ENCODE measurements at places on chromosomes 4 and X. TPM values are rescaled to one million over a fixed set of nuclear protein-coding genes. Genes with fewer than 3 reads are reported as not detected.

DNA sequence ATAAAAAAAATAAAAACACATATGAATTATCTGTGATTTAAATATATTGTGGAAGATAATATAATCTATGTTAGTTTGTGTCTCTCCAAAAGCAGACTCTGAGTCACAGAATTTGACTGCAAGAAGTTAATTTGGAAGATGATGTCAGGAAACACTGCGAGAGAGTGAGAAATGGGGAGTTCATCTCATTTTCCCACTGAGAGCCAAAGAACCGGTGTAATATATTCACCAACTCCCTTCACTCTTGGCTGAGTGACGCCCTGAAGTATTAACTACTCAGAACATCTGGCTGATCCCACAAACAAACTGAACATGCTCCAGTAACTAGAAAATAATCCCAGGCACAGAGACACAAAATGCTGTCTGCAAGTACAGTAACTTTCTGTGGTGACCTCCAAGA, 345.8 kb upstream of the SPANXN1 start:
- DNase-seq, result no peak

Gene PDZD4
- total RNA-seq, result 1.1 TPM

GRCh38 chrX:71852182-71852581, 58.5 kb upstream of the NHSL2 start:
- DNase-seq, result no peak

Gene GRIA3
- total RNA-seq, result not detected

Gene AFM
- total RNA-seq, result not detected

DNA sequence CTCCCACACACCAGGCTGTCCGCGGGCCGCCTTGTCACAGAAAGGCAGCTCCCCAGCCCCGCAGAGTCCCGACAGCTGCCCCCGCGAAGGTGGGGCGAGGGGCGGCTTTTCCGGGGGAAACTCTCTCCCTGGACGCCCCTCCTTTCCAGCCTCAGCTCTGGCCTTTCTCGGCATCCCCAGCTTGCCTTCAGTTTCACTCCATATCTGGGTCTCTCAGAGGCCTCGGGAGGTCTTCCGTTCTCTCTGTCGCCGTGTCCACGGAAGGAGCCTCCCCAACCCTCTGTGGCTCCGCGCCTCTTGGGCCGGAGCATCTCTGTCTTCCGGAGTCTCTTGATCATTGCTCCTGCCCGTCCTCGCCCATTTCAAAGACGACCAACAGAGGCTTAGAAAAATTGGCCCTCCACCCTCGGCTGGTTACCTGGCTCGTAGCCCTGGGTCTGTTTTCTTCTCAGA, 6.1 kb upstream of the MSX1 start:
- no peak for DNase-seq

Gene TMEM156
- total RNA-seq, result 28.2 TPM

DNA sequence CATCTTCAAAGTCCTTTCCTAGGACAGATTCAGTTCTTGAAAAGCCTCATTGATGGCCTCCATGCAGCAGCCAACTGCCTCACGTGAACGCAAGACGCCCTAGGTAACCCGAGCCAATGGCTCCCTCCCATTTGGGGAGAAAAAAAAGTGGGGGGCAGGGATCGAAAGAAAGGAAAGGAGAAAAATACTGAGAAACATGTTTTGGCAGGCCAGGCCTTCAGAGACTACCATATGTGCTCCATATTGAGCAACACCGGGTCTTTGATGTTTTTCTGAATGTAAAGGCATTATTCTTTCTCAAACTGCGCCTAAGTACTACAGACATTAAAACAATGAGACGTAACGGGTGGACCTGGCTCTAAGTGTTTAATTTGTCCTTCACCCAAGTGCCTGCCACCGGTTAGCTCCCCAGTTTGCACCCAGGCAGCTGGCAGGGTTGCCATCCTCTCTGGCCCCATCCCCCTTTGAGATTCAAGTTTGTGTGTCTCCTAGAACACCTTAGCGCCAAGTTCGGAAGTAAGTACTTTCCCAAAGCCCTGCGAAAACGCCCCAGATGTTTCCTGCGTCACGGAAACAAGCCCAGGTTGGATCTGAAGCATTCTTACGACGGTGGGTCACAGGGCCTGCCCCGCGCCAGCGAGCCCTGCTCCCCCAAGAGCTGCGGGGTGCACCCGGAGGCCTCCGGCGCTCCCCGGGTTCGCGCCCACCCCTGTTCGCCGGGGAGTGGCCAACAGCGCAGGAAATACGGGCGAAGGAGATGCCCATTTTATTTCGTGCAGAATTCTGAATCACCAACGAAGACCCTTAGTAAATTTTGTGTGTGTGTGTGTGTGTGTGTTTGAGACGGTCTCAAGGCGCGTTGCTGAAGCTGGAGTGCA, 30.1 kb downstream of the HAND2 start:
- DNase-seq, result no peak

DNA sequence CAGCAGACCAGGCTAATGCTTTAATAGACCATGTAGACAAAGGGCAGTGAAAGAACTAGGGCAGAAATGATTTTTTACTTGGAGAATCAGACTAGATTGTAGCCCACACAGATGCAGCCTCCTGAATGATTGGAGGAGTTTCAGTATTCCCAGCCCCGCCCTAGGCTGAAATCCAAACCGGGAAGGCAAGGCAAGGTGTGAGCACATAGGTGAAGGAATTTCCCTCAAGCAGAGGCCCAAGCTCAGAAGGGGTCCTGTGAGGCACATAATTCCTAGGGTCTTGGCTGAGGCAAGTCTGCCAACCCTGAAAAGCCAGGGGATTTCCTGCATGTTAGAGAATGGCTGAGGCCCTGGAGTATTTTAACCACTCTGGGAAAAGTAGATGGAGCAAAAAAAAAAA, 56.4 kb upstream of the PAK3 start:
- DNase-seq, result no peak

DNA sequence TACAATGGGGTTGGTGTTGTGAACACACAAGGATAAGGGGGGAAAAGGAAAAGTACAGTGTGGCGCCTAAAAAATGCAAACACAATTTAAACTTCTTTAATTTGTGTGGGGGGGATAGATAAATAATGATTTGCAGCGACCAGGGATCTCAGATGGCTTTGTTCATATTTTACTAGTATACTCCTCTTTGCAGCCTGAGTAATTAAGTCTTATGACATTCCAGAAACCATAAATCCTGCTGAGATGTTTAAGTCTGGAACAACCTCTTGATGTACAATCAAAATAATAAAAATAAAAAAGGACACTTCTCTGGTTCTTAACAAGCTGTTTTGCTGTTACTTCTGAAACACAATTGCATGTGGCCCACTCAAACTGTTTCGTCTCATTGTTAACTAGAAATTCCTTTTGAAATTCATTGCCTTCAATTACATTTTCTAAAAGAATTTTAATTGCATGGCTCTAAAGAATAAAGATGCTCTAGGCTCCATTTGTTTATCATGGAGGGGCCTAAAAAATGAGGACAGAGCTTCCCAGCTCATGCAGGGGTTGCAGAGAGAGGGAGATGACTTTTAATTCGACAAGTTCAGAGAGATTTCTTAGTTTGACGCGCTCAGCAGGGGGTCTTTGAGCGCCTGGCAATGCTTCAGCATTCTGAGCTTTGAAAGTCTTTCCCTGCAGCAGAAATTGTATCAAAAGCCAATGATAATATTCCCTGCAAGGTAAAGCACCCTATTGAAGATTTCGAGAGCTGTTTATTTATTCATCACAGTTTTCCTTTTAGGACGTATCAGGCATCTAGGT, 892.4 kb upstream of the TENM3 start:
- no peak for DNase-seq

- DNase-seq, result no peak
Observed at GRCh38 chr4:38821739-38822138, 17.1 kb upstream of the TLR1 start.

DNA sequence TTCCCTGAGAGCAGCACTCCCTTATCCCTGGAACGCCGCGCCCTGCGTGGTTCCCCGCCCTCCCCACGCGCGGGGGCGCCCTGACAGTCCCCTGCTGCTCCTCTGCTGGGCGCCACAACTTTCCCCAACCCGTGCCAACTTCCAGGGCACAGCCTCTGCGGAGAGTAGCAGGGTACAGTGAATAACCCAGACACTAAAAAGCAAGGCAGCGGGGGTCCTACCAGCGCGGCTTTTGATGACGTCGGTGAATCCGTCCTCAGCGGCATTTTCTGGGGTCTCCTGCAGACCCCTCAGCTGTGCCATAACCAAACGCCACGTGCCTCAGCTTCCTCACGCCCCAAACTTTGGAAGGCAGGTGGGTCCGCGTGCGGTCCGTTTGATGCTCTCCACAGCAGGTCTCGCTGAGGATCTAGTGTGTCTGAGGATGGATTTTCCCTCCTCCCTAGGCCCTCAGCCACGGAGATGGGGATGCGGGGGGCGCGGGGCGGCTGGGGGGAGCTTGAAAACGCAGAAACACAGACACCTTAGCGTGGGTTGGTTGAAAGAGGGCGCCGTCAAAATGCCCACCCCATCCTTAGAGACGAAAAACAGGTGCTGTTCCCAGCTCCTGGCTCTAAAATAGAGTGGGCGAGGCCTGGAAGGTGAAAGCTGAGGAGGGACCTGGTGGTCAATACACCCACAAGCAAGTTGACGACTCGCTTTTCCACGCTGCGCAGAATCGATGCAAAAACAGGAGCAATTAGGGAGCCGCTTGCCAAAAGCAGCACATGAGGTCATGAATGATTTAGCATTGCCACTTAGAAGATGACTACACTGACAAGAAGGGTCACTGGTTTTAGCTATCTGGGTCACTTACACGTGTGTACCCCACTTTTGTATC, 405.6 kb downstream of the FAM47A start:
- DNase-seq, result no peak

- peak; percentile 63 for DNase-seq
Observed at GRCh38 chrX:56802921-56803849, 74.1 kb downstream of the NBDY start.

Gene ANKRD50
- total RNA-seq, result 0.18 TPM

DNA sequence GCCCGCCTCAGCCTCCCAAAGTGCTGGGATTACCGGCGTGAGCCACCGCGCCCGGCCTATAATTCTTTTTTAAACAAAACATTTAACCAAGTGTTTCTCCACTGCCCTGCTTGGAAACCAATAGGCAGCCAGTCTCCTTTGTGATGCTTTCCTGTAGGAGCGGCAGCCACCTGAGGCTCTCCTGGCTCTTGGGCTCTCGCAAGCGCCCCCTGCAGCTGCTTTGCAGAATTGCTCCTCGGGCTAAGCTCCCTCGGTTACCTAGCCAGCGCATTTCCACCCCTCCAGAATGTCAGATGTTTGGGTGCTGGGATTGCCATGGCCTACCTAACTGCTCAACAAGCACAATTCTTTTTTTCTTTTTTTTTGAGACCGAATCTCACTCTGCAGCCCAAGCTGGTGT, 7.7 kb downstream of the S100P start:
- DNase-seq, result peak; percentile 57

GRCh38 chr4:110087070-110087708, 111.2 kb downstream of the ELOVL6 start:
- DNase-seq, result no peak

DNA sequence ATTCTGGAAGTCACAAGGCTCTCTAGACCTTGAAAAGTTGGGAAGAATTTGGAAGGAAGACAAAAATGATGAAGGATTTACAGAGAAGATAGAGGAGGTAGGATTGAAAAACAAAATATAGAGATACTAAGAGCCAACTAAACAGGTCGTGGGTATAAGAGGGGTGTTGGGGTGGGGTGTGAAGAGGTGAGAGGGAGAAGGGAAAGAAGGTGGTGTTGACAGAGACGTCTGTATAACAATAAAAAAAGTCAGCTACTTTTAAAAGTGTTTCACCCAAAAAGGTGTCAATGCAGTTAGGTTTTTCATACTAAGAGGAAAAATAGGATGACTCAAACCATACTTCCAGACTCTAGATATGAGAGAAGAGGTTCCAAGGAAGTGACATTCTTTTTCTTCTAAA, 33.0 kb upstream of the MAP3K15 start:
- no peak for DNase-seq

Gene FSTL5
- total RNA-seq, result not detected

Data from activated CD4-positive, alpha-beta memory T cell treated with anti-CD3 and anti-CD28 coated beads, Interleukin-2, amount 10 ng/mL, durations not matched to agents 7 days and 5 days (primary cell).